Endothelial cell of coronary artery (primary cell): ENCODE measurements at places on chromosomes 1 and 21. TPM values are rescaled to one million over a fixed set of nuclear protein-coding genes. Genes with fewer than 3 reads are reported as not detected.

KRTAP11-1 gene
- total RNA-seq: not detected in 2 replicates

PRDM16 gene
- 0.18 and 1.5 TPM in 2 replicates for total RNA-seq

OR6K3 gene
- not detected in 2 replicates for total RNA-seq

SLC30A10 gene
- not detected in 2 replicates for total RNA-seq

SLAMF6 gene
- total RNA-seq: not detected in 2 replicates

DOP1B gene
- 3.2 and 3.7 TPM in 2 replicates for total RNA-seq

CFHR1 gene
- total RNA-seq: 0.28 TPM in 1 of 2 replicates, not detected in the other

SPRR1B gene
- total RNA-seq: not detected in 2 replicates

FCRLB gene
- 1.3 TPM in 2 replicates for total RNA-seq

GNG4 gene
- not detected in 2 replicates for total RNA-seq

SH2D2A gene
- total RNA-seq: 0.09 and 0.19 TPM in 2 replicates

SLAMF7 gene
- total RNA-seq: 0.09 TPM in 1 of 2 replicates, not detected in the other

KCNE2 gene
- total RNA-seq: not detected in 2 replicates

ARHGEF16 gene
- total RNA-seq: 0.09 and 0.19 TPM in 2 replicates

SMIM1 gene
- total RNA-seq: 1.0 and 1.2 TPM in 2 replicates

FMOD gene
- 0.47 TPM in 1 of 2 replicates, not detected in the other for total RNA-seq

LRRC38 gene
- total RNA-seq: 0.38 TPM in 1 of 2 replicates, not detected in the other

KCNT2 gene
- 0.09 and 2.0 TPM in 2 replicates for total RNA-seq

RAB25 gene
- not detected in 2 replicates for total RNA-seq

C1orf141 gene
- not detected in 2 replicates for total RNA-seq

OR2T33 gene
- total RNA-seq: not detected in 2 replicates

TNFRSF4 gene
- 0.63 and 1.6 TPM in 2 replicates for total RNA-seq

CELA3B gene
- 0.27 TPM in 1 of 2 replicates, not detected in the other for total RNA-seq

NUF2 gene
- 8.1 and 18.3 TPM in 2 replicates for total RNA-seq

PLCH2 gene
- total RNA-seq: under 0.01 and 0.09 TPM in 2 replicates

UBIAD1 gene
- total RNA-seq: 6.6 and 8.0 TPM in 2 replicates

ST6GALNAC5 gene
- not detected in 2 replicates for total RNA-seq

FOXO6 gene
- total RNA-seq: 0.18 and 0.19 TPM in 2 replicates

UAP1 gene
- 149 and 184 TPM in 2 replicates for total RNA-seq

USP48 gene
- total RNA-seq: 74.0 and 81.5 TPM in 2 replicates

IVL gene
- not detected in 2 replicates for total RNA-seq

NUAK2 gene
- total RNA-seq: 0.81 and 1.4 TPM in 2 replicates

ZNF684 gene
- 3.8 and 4.0 TPM in 2 replicates for total RNA-seq

CLDN19 gene
- not detected in 2 replicates for total RNA-seq

TSACC gene
- not detected in 2 replicates for total RNA-seq

KRTAP10-6 gene
- not detected in 2 replicates for total RNA-seq

TAS1R3 gene
- total RNA-seq: 0.18 and 0.19 TPM in 2 replicates

CRYAA gene
- not detected in 2 replicates for total RNA-seq

C8A gene
- total RNA-seq: not detected in 2 replicates

HPCA gene
- not detected in 2 replicates for total RNA-seq

IFI44L gene
- 1.2 and 4.5 TPM in 2 replicates for total RNA-seq

LCE3E gene
- total RNA-seq: not detected in 2 replicates

MXRA8 gene
- total RNA-seq: 0.63 and 6.3 TPM in 2 replicates

NCMAP gene
- not detected in 2 replicates for total RNA-seq

ST6GALNAC3 gene
- total RNA-seq: 23.7 and 41.8 TPM in 2 replicates

BRINP3 gene
- total RNA-seq: not detected in 2 replicates

FCAMR gene
- not detected in 2 replicates for total RNA-seq

NT5C1A gene
- not detected in 2 replicates for total RNA-seq

SH3D21 gene
- 0.63 and 3.9 TPM in 2 replicates for total RNA-seq

FALEC gene
- 0.63 TPM in 1 of 2 replicates, not detected in the other for total RNA-seq

TBX15 gene
- under 0.01 and 0.28 TPM in 2 replicates for total RNA-seq

PLEKHM2 gene
- total RNA-seq: 44.3 and 60.0 TPM in 2 replicates

MECR gene
- total RNA-seq: 17.3 and 17.4 TPM in 2 replicates

AHCYL1 gene
- 39.0 and 65.7 TPM in 2 replicates for total RNA-seq

MEGF6 gene
- 29.1 and 57.8 TPM in 2 replicates for total RNA-seq
